ENCODE measurements at places on chromosomes 7 and 10.

GRCh38 chr10:49139028-49139845 lies 5.4 kb upstream of the FAM170B start:
- no peak for DNase-seq

DNA sequence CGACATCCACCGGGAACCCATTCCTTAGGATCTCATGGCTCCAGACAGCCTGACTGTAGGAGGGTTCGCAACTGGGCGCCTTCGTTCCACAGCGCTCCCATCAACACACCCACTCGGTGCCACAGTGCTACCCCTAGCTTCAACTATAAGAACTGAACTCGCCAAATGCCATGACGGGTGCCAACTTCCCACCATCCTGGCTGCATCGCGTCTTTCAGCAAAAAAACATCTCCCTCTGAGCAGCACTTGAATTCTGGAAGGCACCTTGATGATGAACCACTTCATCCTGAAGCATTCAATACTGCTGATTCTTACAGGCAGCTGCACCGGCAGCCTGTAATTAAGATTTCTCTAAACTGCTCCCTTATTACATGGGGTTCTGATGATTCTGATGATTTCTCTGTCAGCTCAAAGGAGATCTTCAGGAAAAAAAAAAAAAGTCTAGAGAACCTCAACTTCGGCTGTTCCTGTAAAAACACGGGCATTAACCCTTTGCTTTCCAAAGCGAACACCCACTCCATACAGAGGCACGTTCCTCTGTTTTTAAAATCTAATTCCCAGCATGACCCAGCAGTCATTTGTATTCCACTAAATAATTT lies 1.3 kb downstream of the CYTH3 start:
- peak; percentile 41 for DNase-seq

DNA sequence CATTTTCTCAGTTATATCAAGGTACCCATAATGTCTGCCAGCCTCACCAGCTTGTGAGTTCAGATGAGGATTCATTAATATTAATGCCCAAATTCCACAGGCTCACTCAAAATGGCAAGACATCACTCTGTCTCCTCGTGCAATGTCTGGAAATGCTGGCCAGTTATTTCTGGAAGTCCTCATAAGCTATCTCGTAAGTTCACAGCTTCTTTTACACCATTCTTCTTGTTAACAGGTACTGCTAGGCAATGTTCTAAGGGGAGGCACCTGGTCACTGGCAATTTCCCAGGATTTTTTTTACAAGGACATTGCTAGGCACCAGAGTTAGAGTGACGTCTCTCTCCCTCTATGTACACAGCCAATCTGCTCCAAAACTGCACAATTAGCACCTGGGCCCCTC lies 80.2 kb upstream of the SEMA3C start:
- DNase-seq = no peak

- no peak for DNase-seq
Measured at GRCh38 chr10:9239298-9239697, 1184.8 kb downstream of the GATA3 start.

All from activated CD4-positive, alpha-beta T cell treated with anti-CD3 and anti-CD28 coated beads, Interleukin-2, amount 50 U/mL, for 1 hour (primary cell).